IPS DF 6.9 (cell line): ENCODE measurements at places on chromosomes 7 and 10.

- H3K4me1 ChIP-seq, result no peaks in the 10 kb centered on the region; the same call in 1 of the 2 replicates
- DNase-seq, result no peak
- no peaks in the 10 kb centered on the region for H3K27me3 ChIP-seq
- H3K36me3 ChIP-seq, result no peaks in the 10 kb centered on the region
Observed at GRCh38 chr10:119333146-119333792, 125.9 kb downstream of the GRK5 start.

- no peaks in the 10 kb centered on the region for H3K36me3 ChIP-seq
- no peak overlapping the region for H3K4me3 ChIP-seq
- no peak for DNase-seq
- H3K4me1 ChIP-seq, result no peaks in the 10 kb centered on the region
- no peak overlapping the region for H3K27ac ChIP-seq
Observed at GRCh38 chr10:124144536-124144935, 51.1 kb upstream of the CHST15 start.

GRCh38 chr7:2820508-2820934, 23.6 kb downstream of the GNA12 start:
- peak overlapping the region; percentile 25 for H3K27ac ChIP-seq
- H3K4me1 ChIP-seq, result peaks cover 20% of the 10 kb centered on the region
- H3K36me3 ChIP-seq, result no peaks in the 10 kb centered on the region
- DNase-seq, result no peak

DNA sequence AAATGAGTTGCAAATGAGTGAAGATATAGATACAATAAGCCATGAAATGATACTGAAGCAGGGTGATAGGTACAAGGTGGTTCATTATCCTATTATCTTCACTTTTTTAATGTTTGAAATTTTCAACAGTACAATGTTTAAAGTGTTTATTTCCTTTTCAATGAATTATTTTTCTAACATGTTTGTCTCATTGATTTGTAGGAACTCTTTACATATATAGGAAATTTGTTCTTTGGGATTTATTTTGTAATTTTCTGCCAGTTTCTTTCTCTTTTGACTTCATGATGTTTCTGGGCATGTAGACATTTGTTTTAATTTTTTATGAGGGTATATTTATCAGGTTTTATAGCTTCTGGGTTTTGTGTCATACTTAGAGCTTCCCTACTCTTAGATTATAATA, 108.9 kb downstream of the EXOC4 start:
- no peaks in the 10 kb centered on the region; the same call in 1 of the 2 replicates for H3K4me1 ChIP-seq
- H3K4me3 ChIP-seq, result no peak overlapping the region
- no peaks in the 10 kb centered on the region for H3K27me3 ChIP-seq
- H3K36me3 ChIP-seq, result no peaks in the 10 kb centered on the region

DNA sequence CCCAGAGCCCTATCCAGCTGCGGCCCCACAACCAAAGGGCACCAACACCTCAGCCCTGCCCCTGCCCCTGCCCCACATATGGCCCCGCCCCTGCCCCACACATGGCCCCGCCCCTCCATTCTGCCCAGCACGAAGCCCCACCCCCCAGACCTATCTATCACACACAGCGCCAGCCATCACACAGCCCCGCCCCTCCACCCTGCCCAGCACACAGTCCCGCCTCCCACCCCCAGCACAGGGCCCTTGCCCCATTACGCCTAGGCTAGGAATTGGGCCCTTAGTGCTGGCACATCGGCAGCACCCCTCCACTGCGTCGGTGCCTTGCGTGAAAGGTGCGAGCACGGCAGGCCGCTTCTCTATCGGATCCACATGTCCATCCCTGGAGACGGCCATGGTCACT, 126.8 kb downstream of the MAD1L1 start:
- peaks cover 3% of the 10 kb centered on the region; the same call in 1 of the 2 replicates for H3K36me3 ChIP-seq
- H3K4me3 ChIP-seq, result no peak overlapping the region
- DNase-seq, result peak; percentile 11
- H3K4me1 ChIP-seq, result peaks cover 6% of the 10 kb centered on the region; the same call in 1 of the 2 replicates

DNA sequence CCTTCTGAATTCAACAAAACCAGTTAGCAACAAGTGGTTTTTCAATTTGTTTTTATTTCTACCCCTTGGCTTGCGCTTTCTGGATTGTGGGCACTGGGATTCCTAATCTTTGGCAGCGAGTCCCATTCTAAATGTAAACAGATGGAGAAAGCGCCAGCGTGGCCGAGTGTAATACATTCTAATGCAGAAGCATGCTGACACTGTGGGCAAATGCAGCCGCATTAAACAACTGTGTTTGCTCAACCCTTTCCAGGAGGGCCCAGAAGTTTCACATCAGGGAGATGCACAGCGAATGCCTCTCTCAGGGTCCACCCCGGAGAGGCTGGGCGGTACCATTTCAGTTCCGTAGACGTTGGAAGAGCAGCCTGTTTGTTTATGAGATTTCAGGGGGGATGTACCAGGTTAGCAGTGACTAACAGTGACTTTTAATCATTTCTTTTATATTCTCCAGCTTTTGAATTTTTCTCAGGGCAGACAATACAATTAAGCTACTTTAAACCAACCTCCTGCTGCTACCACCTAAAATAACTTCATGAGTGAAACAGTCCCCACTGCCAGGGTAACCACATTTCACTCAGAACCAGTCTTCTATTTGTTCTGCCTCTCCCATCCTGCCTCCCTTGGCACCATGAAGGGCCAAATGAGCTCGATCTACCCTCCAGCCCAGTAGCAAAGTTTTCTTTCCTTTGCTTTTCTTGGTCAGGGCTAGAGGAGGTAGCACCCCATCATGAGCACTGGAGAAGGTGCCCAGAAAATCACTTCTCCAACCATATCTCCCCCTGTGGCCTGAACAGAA, 164.2 kb upstream of the ITGB1 start:
- H3K27ac ChIP-seq, result no peak overlapping the region
- no peaks in the 10 kb centered on the region for H3K27me3 ChIP-seq
- no peak for DNase-seq
- no peaks in the 10 kb centered on the region for H3K36me3 ChIP-seq
- no peaks in the 10 kb centered on the region for H3K4me1 ChIP-seq

- DNase-seq, result no peak
- no peak overlapping the region for H3K27ac ChIP-seq
- no peaks in the 10 kb centered on the region for H3K27me3 ChIP-seq
- H3K4me1 ChIP-seq, result no peaks in the 10 kb centered on the region; the same call in 1 of the 2 replicates
Observed at GRCh38 chr7:15327001-15327400, 234.8 kb downstream of the AGMO start.

GRCh38 chr10:10551596-10552301, 465.9 kb upstream of the CELF2 start:
- H3K4me3 ChIP-seq, result no peak overlapping the region
- no peaks in the 10 kb centered on the region for H3K27me3 ChIP-seq
- DNase-seq, result no peak
